ENCODE measurements at places on chromosomes 12 and 14.

DNA sequence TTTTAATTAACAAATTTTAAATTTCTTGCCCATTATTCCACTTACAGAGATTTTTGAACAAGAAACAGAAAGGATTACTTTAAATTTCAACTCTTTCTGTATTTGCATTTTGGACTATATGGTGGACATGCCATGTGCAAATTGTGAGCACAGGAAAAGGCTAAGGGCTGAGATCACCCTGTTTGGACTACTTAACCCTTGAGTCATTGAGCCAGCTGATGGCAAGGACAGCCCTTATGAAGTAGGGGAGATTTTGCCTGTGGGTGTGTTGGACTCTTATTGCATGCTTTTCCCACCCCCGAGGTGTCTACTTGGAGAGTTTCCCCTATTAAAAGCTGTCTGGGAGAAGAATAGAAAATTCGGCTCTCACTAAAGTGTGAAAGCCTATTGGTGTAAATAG lies 17.2 kb downstream of the DERA start:
- DNase-seq = no peak

GRCh38 chr12:69688471-69689427 lies 10.4 kb downstream of the BEST3 start:
- no peak for DNase-seq

GRCh38 chr14:55581342-55581771 lies 1.4 kb downstream of the KTN1 start:
- DNase-seq = no peak

GRCh38 chr12:129570796-129571400 lies 332.9 kb downstream of the TMEM132D start:
- DNase-seq = no peak

- DNase-seq = no peak
Measured at GRCh38 chr14:39006721-39007410, 96.2 kb downstream of the SEC23A start.

DNA sequence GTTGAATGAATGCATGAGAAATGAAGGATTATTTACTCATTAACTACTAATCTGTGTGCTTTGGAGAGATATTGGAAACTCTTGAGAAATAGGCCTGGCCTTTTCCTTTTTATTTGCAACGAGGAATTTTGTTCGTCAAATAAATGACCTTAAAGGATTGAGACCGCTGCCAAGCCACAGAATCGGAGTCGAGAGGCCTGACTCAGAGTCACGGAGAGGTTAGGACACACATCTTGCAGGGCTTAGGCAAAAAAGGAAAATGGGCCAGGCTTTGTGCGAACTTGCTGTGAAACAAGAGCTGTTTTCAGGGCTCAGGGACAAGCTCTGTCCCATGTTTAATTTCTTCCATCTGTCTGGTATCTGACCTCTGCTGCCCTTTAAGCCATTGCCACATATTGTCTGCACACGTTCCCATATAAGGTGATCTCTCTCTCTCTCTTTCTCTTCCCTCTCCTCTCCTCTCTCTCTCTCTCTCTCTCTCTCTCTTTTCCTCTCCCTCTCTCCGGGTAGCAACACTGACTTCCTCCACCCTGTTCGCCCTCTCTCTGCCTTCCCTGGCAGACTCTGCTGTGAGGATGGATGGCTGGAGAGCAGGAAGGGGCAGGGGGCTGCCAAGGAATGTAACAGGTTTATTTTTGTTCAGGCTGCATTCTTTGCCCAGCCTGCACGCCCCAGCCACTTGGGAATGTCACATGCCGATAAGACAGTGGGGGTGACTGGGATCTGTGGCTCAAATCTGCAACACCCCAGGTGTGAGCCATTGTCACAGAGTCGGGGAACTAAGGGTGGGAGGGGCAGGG lies 14.9 kb upstream of the IFT81 start:
- DNase-seq = no peak

- DNase-seq = no peak
Measured at GRCh38 chr12:132168311-132169031, 24.2 kb downstream of the NOC4L start.

- DNase-seq = no peak
Measured at GRCh38 chr12:7806863-7807487, 17.8 kb downstream of the NANOG start.

DNA sequence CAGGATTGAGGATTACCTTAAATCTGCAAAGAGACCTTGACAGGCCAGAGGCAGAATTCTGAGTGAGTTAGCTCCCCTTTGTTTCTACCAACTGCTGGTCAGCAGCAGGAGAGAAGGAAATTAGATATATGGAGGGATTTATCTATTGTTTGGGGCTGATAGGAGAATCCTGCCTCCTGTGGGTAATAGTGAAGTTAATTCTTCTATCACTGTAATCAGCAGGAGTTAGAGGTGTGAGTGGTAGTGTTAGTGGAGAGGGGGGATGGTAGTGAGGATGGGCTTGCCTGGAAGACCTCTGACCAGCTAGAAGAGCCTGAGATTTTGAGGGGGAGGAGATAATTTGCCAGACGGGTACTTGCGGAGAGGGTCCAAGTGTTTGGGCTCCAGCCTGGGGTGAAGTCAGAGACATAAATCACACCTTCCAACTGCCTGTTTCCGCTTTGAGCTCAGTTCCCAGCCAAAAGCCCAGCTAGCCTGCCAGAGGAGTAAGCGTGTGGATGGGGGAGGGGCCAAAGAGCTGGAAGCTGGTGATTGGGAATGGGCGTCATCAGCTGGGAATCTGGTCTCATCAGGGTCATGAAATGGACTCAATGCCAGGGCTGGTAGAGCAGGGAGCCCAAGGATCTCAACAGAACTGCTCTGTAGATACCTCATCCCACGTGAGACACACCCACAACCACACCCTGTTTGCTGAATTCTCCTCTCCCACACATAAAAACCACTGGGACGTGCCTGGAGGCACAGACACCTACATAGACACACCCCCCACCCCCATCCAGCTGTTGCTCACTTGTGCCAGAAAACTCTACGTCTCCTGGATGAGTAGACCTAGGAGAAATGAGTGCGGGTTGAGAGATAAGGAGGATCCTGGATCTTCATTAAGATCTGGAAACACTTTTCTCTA lies 13.1 kb upstream of the ITGA5 start:
- DNase-seq = no peak

GRCh38 chr12:53827306-53827705 lies 75.5 kb upstream of the CISTR start:
- no peak for DNase-seq

- no peak for DNase-seq
Measured at GRCh38 chr12:44375694-44376093, 500.4 kb downstream of the NELL2 start.

DNA sequence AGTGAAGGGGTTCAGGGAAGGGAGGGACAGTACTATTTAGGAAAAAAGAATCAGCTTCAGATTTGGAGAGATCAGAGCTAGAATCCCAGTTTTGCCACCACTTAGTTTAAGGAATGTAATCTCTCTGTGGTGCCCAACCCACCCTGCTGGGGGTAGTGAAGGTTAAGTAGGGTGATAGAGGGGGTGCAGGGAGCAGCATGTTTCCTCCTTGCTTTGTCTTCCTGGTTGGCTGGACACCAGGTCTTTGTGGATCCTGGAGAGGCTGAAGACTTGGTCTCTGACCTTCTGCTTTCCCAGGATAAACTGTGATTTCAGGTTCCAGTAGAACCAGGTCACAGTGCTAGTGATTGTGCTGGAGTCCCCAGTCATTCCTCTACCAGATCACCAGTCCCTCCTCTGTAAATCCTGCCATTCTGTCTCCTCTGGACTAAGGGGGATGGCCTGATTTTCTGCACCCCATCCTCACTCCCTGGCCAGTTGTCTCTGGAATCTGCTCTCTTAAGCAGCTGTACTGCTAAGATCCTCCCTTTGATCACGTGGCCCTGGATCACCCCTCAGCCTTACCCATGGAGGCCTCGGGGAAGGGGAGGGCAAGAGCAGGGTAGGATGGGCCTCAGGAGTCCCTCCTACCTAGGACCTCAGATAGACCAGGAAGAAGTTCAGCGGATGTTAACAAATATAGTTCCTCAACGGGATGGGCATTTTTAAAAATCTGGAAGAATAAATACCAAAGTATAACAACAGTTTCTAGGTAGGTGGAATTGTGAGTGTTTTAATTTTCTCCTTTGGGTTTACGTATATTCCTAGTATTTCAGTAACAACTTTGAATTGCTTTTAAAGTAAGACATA lies 3.1 kb downstream of the MAP3K12 start:
- no peak for DNase-seq

- DNase-seq = no peak
Measured at GRCh38 chr12:81212996-81213696, 135.3 kb downstream of the ACSS3 start.

Data from NCI-H1092 (cell line).